ENCODE measurements at places on chromosomes 7 and 10.

DNA sequence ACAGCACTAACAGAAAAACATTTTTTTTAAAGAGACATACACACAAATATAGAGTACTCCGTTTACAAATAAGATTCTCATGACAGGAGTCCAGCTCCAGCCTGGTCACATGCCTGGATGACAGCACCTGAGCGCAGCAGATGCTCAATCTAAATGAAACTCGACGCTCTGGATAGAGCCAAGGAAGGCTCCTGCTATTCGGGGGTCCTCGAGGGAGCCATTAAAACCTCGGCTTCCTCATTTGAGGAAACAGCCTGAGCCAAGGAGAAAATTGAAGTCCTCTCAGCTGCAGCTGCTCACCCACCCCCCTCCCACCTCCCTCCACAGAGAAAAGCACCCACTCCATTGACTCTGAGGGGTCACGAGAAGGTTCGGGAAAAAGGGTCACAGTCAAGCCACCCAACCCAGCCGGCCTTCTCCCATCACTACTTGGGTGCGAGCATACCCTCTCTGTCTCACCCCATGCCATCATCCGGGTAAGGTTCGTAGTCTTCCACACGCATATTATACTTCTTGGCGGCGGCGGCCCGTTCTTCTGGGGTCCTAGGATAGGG is 673 bp downstream of the NDUFB8 start:
- DNase-seq, result peak; percentile 9

DNA sequence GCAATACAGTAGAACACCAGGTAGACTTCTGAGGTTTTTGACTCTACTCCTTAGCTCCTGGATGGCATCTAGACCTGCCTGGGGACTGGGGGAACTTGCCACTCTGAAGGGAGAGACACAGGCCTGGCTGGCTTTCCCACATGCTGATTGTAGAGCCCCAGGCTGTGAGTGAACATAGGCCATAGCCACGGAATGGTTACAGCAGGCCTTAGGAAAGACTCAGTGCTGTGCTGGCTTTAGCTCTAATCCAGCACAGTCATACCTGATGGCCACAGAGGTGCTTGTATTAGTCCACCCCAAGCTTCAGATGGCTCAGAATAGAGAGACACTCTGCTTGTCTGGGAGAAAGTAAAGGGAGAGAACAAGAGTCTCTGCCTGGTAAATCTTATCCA is 35.0 kb upstream of the ARHGAP12 start:
- DNase-seq, result no peak

DNA sequence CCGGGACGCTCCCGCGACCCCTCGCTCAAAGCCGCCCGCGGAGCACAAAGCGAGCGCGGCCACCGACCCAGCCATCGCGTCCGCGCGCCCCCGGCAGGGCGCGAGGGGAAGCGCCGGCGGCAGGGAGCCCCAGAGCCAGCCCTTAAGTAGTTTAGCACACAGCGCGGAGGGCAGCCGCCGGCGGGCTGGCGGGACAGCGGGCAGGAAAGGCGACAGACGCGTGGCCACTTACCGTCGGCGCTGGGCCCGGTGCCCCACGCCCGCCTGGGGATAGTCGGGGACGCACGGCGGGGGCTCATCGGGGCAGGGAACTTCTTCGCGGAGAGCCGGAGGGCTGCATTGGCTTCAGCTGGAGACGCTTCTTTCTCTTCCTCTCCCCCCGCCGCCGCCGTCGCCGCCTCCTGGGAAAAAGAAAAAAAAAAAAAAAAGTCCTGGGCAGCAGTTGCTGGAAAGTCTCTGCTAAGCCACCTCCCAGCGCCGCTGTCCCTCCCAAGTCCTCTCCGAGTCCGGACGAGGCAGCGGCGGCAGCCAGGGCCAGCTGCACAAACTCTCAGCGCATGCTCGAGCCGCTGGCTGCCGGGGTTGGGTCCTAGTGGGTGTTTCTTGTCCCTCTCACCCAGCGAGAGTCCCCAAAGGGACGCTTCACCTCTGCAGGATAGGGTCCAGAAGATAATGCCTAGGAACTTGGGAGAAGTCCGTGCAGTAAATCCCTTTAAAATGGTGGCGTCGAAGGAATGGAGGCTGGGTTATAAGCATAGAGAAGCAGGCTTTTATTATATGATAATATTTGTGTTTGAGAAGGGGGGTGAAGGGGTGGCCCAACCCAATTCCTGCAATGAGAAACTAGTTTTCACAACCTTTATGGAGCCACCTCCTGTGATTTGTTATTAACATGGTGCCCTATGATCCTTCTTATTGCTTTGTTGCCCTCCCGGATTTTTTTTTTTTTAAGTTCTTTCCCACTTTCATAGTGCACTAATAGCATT is at the start of gene TSPAN12:
TSPAN12 (minus strand) TSS at position 557 of the 986 bp plus-strand sequence. CDS start 1,381 bp downstream, outside the sequence.
- peak; percentile 51 for DNase-seq

DNA sequence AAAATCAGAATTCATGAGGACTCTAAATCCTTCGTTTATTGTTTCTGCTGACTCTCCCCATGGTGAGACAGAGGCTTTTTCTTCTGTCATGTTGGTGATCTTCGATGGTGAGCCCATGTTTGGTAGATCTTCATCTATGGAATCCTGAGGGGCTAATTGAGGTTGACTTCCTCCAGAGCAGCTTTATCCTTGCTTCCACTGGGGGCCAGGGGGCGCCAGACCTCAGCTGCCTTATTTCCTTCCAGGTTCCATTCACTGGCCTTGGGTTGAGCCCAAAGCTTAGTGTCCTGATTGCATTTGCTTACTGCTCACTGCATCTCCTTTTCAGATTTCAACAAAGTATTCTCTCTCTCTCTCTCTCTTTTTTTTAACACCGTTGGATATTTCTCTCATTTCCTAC is 80.7 kb downstream of the GCC1 start:
- DNase-seq, result no peak
